ENCODE measurements at places on chromosomes 1 and 21.
A peak's percentile ranks its signal among the peaks of the same experiment; 100 is the strongest.

GRCh38 chr1:152220166-152221163 lies 3.5 kb downstream of the HRNR start:
- DNase-seq, result no peak

- DNase-seq, result no peak
Measured at GRCh38 chr1:66490816-66491215, 43.1 kb upstream of the SGIP1 start.

DNA sequence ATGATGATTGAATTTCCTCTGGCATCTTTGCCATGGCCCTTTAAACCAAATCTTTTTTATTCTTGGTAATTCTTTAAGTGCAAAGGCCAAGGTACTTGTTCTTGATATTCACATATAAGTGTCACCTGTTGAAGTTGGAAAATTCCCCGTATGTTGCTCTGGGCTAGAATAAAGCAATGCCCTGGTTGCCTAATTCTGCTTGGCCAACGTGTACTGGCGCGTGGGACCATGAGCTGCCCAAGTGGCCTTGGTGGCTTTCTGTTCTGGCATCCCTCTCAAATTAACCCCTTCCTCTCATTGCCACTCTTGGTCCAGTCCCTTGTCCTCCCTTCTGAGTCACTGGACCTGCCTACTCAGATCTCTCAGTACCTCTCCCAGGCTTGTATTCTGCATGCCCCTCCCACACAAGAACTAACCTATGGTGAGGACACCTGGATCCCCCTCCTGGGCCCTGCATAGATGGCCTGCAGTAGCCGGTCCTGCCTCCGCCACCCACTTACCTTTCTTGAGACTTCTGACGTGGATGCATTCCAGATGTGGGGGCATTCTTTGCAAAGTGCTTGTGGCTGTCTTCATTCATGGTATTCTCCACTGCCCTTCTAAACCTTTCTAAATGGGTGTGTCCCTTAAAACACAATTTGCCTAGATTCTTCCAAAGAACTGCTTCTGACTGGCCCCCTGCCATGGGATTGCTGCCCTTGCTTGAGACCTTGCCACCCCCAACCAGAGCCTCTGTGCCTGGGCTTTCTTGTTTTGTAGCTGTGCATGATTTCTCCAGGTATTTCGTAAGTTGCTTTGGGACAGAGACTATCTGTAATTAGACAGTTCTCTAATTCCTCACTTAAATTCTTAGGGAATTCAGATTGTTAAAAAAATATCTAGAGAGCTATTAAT lies 152.4 kb downstream of the GALNT2 start:
- DNase-seq, result no peak

GRCh38 chr1:15217654-15218053 lies 29.4 kb upstream of the FHAD1 start:
- DNase-seq, result no peak

DNA sequence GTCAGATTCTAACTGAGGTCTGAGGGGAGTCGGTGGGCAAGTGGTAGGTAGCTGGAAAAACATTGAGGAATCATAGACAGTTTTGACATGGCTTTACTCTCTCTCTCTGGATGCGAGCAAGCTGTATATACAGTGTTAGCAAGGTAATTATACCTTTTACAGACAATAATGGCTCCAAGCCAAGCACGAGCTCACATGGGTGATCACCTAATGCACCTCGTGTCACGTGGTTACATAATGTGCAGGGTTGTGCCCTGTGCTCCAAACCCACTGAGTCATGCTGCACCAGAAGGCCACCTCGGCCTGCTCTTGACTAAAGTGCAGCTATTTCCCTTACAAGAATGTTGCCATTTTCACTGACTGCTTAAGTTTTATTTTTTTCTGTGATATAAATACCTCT lies 7.6 kb upstream of the CLCA2 start:
- peak; percentile 19 for DNase-seq

DNA sequence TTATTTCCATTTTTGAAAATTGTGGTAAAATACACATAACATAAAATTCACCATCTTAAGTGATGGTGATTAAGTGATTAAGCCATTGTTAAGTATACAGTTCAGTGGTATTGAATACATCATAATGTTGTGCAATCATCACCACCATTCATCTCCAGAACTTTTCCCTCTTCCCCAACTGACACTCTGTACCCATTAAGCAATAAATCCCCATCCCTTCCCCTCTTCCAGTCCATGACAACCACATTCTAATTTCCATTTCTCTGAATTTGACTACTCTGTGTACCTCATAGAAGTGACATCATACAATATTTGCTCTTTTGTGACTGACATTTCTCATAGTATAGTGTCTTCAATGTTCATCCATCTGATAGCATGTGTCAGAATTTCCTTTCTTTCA lies 124.8 kb downstream of the DISC1 start:
- no peak for DNase-seq

GRCh38 chr1:39554277-39554676 lies 22.3 kb downstream of the PABPC4 start:
- no peak for DNase-seq

DNA sequence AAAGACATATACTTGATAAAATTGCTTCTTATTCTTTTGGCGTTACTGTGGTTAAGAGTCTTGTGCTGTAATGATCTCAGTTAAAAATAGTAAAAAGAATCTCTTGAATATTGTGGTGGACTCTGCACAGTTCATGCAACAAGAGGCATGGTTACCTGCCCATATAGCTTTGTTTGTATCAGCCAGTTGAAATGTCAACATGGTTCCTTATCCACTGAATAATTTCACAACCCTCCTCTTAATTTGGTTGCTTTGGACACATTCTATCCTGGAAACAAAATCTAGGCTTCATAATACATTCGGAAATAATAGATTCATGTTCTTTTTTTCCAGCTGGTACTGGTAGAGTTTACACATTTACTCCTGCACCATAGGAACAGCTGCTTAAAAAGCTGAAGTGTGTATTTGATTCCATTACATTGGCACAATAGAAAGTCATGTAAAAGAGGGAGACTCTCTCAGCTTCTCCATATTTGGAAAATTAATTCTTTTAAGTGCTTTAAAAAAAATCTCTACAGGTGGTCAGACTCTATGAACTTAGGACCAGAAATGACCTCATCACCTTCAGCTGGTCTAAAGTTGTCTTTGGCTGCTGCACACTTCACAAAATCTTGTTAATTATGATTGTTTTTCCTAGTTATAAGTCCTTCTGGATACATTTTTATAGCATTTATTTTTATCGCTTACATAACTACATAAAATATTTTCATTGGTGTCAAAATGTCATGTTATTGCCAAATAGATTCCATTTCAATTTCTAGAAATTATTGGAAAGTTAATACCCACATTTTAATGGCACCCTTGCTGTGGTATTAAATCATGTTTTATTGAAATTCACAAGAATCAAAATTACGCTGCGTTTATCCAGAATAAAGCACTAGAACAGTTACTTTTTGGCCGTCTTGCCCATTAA lies 100.2 kb downstream of the LTN1 start:
- DNase-seq, result no peak

Data from DMS79 (cell line).